Activated CD4-positive, alpha-beta T cell treated with anti-CD3 and anti-CD28 coated beads for 48 hours (primary cell): ENCODE measurements at places on chromosomes 5 and 9.

DNA sequence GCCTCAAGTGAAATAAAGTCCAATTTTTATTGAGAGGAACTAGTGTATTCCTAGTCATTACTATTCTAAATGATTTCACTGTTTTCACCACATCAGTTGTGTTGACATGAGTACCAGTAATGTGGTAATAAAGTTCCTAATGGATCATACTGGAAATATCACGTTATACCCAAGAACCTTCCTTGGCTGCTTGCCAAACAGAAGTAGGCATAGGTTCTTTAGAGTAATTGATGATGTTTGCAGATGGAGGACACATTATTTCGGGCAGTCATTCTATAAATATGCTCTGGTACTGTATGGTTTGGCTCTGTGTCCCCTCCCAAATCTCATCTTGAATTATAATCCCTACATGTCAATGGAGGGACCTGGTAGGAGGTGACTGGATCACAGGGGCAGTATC is 15.1 kb downstream of the SNCAIP start:
- DNase-seq, result no peak

DNA sequence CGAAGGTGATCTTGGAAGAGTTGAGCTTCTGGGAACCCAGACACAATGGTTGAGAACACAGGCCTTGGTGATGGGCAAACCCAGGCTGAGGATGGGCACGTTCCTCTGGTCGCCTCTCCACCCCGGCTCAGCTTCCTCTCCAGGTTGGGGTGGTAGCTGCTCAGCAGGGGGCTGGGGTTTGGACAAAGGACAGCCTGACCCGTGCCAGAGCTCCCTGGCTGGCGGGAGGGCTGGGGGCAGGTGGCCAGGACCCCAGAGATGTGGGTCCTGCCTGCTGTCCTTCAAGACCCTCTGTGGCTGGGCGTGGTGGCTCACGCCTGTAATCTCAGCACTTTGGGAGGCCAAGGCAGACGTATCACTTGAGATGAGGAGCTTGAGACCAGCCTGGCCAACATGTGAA is 25.2 kb downstream of the NCS1 start:
- no peak for DNase-seq

DNA sequence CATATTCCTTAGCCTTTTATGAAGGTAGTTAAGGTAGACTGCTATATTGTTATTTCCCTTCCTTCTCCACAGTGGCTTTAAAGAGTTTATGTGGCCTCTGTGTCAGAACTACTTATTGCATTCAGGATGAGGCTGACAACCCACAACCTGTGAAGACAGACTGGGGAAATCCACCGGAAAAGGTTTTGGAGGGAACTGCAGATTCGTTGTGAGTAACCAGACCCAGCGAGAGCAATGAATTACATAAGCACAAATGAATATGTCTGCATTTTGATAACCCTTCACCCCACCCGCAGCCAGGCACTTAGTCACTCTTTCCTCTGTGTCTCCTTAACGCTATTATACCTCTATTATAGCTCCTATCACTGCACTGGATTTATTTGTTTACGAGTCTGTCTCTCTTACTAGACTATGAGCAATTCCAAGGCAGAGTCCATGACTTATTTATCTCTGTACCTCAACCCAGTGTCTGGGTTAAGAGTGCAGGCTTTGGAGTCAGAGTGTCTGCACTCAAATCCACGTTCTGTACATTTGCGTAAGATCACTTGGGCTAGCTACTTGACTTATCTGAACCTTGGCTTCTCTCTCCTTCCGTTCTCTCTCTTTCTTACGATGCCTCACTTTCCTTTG is 19.2 kb downstream of the KCTD16 start:
- peak; percentile 77 for DNase-seq

DNA sequence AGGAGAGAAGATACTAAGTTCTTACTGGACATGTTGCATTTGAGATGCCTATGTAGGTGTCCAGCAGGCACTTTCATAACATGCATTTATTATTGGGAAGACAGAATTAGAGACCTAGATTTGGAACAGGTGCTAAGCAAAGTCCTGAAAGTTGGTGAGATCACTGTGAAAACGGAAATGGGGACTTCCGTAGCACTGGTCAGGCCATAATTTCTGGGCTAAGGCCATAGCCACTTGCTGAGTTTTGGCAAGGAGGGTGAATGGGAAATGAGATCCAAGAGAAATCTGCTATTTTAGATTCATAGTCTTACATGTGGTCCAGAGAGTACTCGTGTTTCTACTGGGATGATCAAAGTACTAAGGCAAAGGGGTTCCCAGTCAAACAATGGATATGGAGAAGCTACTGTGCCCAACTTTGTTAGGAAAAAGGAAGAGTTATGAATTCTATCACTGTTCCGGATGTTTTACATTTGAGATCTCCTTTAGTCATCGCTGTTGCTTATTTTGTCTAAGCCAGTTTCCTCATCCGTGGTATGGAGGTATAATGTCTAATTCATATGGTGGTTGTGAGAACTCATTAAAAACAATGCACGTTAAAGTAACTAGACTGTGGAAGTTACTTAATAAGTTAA is 33.4 kb downstream of the TEK start:
- no peak for DNase-seq

DNA sequence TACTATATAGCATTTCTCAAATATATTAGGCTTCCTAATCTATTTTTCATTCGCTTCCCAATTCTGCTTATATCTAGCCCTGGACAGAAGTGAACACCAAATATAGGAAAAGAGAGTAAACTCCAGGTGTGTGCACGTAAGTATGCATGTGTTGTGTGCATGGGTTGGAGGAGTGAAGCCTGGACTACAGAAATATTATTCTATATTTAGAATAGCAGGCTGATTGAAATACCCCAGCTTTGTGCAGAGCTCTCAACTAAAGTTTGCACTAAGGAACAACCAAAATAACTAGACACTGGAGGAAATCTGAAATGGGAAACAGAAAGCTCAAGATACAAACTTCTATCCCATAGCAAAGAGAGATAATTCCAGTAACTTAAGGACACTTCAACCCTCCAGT is 198.8 kb downstream of the MARCHF11 start:
- DNase-seq, result no peak

GRCh38 chr9:126164796-126165525 is 161.7 kb upstream of the MVB12B start:
- no peak for DNase-seq

GRCh38 chr5:176418251-176418650 is 1.9 kb upstream of the CLTB start:
- no peak for DNase-seq

DNA sequence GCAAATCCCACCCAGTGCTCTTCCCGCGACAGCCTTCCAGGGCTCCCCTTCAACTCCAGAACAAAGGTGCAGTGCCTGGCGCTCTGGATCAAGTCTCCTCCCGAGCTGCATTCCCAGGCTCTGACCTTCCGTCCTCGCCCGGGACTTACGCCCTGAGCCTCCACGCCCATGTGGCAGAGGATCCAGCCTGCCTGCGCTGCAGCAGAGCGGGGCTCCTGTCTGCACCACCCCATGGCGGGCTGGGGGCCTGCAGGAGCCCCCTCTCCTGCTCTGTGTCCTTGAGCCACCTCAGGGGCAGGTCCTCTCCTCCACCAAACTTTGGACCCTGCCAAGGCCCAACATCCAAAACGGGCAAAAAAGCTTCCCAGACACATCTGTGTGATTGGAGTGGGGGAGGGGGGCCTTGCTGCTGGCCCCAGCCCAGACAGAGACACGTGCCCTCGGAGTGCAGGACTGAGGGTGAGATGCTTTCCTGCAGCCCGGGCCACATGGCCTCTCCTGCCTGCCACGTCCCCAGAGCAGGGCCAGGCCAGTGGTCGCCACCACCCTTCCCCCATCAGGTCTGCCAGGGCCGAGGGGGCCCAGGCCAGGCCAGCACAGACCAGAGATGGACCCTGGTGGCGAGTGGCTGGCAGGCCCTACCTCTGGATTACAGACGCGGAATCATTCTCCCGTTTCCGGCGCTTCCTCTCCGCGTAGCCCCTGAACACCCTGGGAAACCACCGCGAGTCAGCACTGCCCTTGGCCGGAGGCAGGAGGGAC is 4.4 kb downstream of the NSMF start:
- DNase-seq, result no peak
